ENCODE measurements at places on chromosomes 7 and 10.
A peak's percentile ranks its signal among the peaks of the same experiment; 100 is the strongest.

DNA sequence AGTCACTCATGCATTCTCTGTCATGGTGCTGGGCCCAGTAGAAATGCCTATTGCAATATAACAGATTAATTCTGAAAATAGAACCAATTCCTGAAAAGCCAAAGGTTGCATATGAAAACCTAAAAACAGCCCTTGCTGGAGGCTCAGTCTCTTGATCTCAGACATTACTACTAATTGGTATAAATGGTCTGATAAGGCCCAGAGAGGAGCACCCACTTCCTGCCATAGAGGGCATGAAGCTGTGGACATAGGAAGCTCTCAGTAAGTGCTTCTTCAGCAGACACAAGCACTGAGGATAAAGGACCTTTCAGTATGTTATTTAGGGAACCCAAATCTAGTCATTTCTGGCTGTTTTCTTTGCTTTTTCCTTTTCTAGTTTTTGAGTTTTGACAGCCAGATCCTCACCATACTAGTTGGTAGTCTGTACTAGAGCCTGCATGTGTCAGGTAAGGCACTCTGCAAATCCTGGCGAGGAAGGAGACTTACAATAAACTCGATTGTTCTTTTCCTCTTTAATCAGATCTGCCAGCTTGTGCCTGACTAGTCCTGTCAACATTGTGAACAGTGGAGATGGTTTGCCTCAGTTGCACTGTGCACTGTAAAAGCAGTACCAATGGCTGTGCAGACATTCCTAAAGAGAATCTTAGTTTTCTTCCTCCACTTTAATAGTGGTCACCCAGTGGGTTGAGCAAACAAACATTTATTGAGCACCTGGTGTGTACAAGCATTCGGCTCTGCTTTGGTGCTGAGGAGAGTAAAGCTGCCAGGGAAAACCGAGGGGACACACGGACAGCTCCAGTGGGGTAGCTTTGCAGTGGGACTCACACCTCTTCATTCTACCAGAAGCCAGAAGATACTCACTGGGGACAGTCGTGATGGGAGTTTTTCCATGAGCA is 140.9 kb downstream of the CHN2 start:
- no peak for DNase-seq

DNA sequence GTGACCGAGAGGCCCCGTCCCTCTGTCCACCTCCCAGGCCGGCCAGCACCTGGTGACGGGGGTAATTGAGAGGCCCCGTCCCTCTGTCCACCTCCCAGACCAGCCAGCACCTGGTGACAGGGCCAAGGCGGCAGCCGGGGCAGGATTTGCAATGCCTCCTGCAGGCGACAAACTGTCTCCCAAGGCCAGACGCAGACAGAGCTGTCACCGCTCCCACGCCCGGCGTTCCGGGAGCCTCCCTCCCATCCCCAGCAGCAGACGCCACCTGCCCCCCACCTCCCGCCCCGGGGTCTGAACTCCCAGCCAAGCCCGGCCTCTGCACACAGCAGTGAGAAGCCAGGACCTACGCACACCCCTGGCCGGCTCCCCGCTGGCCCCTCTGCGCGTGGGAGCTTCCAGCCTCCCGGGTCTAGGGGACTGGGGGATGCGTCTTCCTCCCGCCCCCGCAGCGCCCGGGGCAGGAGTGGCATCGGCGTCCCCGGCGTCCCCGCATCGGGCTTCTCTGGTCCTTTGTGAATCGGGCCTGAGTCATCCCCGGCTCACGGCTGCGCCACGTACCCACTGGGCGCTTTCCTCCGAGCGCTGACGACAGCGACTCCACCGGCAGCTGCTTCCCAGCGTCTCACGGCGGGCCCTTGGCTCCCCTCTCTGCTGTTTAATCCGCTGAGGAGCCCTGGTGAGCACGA is 95.1 kb upstream of the DIP2C start:
- DNase-seq: no peak

DNA sequence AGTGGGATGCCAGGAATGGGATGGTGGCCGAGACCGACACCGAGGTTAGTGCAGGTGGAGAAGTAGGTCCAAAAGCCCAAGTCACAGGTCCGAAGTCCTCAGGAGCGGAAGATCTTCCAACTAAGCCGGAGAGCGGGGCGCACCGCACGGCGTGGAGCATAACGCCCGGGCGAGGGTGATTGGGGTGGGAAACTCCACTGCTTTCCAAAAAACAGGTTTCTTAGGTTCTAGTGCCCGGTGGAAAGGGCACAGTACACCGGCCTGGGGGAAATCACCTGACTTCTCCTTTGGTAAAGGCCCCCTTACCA is 11.4 kb upstream of the SPAG6 start:
- DNase-seq: no peak

DNA sequence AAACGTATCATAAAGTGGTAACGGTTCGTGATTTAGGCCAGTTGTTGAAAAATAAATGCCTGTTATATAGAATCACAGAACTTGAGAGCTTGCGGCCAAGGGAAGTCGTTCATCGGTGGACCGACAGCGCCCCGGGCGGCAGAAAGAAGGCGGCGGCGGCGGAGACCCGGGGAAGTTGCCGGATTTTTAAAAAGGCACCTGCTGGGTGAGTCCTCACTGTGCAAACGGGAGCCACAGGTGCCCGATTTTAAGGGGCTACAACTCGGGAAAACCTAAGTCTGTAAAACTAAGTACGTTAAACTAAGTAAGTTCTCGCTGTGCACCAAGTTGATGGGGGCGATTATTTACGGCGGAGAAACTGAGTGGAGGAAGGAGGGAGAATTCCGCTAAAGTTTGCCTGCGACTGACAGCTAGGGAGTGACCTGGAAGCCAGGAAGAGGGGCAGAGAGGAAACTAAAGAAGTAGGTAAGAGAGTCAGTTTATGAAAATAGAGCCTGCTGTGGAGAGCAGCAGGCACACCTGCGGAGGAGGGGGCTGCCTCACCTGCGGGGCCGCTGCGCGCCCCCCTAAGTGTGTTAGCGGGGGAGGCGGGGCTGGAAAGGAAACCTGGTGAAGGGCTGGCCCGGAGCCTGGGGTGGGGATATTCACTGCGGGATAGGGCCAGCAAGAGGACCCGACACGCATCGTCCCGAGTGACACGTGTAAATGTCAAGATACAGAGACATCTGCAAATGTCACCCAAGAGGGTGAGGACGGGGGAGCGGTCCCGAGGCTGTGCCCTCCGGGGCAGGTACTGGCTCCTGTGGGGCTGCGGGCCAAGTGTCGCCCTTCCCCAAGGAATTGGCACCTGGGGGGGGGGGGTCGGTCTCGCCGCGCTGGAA is 996 bp downstream of the ADAM12 start:
- DNase-seq: peak; percentile 37

DNA sequence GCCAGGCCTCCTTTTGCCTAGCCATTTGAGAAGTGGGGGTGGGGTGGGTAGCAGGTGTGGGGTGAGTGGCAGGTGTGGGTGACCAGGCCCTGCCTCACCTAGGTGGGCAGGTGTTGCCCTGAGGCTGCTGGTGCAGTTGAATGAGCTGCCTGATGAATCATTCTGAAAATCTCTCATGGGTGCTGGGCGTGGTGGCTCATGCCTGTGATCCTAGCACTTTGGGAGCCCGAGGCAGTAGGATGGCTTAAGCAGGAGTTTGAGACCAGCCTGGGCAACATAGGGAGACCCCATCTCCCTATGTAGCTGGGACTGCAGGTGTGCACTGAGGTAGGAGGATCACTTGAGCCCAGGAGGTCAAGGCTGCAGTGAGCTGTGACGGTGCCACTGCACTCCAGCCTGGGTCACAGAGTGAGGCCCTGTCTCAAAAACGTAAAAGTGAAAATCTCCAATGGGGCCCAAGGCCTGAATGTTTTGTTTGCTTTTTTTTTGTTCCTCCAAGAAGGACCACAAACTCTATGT is 17.7 kb downstream of the TSPAN14 start:
- DNase-seq: no peak

DNA sequence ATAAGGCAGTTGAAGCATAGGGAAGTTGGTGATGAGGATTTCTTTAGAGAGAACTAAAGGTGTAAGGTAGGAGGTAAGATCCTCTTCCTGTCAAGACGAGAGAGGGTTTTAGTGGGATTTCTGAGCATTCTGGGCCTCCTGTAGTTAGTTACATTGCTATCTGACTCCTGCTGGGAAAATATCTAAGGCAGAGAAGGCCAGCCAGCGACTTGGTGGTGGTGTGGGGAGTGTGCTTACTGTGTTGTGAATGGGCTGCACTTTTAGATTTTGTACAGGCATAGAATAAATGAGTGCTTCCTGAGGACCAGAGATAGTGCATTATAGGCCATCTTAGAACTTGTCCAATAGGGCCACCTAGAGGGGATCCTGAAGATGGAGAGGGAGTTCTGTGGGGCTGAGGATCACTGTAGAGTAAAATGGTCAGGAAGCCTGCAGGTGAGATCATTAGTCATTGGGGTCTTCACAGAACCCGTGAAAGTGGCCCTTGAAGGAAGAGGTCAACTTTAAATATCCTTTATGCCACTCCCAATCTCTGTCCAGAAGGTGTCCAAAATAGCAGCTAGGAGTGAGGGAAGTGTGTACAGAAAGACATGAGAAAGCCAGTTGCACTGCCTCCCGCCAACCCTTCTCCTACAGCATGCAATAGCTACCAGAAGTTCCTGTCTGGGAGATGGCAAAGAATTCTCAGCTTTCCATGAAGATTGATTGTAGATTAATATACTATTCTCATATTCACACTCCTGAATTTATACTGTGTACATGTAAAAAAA is 266.6 kb downstream of the POLR1F start:
- no peak for DNase-seq

GRCh38 chr7:143900230-143900766 is 1.7 kb downstream of the TCAF1 start:
- DNase-seq: no peak

DNA sequence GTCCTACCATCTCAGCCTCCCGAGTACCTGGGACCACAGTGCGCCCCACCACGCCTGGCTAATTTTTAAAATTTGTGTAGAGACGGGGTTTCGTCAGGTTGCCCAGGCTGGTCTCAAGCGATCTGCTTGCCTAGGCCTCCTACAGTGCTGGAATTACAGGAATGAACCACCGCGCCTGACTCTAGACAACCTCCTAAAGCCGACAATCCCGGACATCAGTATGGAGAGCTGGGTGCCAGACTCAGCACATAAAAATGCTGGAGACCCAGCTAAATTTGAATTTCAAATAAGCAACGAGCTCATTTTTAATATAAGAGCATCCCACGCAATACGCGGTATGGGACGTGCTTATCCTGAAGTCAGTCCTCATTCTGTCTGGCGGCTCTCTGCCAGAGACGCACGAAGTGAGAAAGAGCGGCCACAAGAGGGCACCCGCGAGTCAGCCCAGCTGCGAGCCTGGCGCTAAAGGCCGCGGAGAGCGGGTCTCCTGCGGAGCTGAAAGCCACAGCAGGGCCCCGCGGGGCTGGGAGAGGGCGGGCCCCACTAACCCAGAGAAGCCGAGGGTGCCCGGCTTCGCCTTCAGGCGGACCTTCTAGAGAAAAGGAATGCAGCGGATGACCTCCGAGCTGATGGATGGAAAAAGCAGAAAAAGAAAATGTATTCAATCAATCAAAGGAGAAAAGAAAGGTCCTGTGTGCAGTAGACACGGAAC is 7.0 kb downstream of the CALY start:
- DNase-seq: peak; percentile 76

DNA sequence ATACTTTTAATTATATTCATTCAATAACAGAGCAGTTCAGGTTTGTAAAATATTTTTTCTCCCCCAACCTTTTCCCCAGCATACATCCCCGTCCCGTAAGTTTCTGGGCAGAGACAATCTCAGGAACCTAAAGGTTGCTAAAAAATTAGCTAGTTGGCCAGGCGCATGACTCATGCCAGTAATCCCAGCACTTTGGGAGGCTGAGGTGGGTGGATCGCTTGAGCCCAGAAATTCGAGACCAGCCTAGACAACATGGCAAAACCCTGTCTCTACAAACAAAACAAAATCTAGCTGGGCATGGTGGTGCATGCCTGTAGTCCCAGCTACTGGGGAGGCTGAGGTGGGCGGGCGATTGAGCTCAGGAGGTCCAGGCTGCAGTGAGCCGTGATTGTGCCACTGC is 40.2 kb downstream of the TCF7L2 start:
- DNase-seq: no peak

GRCh38 chr10:43994539-43994938 is 345.9 kb upstream of the ZNF32 start:
- DNase-seq: no peak

DNA sequence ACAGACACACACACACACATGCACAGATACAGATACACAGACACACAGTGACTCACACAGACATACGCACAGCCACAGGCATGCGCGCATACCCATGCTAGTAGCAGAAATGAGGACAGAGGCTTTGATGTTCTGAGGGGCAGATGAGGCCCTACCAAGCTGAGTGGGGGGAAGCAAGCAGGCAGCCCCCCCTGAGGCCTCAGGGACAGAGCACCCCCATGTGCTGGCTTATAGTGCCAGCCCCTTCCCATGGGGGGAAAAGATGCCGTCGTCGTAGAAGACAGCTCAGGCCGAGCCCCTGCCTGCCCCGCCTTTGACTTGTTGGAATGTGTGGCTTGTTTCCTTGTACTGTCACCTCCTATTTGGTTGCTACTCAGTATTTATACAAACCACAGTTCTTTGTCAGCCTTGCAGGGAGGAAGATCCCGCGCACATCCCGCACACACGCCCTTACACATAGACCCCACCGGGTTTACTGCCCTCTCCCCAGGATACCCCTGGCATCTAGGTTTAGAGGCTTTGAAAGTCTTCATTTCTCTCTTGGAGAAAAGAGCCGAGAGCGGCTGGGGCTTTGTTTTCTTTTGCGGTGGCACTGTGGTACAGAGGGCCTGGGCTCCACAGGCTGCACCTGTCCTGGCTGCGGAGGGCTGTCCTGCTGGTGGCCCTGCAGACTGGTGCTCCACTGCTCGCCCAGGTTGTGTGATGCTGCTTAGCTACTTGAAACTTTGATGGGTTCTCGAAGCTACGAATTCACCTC is 112.5 kb downstream of the DOCK1 start:
- DNase-seq: no peak

DNA sequence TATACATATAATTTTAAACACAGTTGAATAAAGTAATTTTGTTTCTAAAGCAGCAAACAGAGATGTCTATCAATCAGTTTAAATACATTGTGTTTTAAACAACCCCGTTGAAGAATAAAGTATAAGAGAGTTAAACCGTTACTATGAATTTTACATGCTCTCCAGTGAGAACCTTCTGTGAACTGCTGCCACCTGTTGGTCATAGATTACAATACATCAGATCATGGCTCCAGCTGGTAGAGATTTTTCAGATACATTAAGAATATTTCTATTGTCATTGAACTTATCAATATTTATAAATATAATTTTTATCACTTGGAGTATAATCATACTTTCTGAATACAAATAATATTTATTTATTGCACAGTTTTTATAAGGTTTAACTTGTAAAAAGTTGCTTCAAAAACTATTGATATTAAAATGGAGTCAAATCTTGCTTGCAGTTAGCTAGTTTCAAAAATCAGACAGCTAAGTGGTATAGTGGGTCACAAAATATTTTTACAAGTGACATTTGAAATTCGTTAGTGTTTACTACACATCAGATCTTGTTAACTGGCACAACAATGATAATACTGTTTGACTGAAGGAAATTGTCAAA is 561.2 kb upstream of the PHF14 start:
- DNase-seq: no peak

GRCh38 chr7:149125189-149125862 is 798 bp downstream of the ZNF425 start:
- DNase-seq: no peak

DNA sequence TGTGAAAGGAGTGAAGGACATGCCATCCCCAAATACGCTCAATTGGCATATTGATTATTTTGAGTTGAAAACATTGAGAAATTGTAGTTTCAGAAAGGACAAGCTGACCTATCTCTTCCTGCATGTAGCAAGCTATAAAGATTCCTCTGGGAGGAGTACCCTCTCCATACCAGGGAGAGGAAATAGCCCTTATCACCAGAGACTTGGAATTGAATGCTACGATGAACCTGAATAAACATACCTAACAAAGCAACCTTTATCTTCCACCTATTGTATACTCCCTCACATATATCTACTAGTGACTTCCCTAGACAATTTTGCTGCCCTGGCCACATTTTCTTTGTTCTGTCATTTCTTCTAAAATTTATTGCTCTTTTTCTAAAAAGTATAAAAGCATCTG is 150.2 kb upstream of the EEPD1 start:
- no peak for DNase-seq

All from T-cell (primary cell).